ENCODE measurements at places on chromosomes 7 and 10.
A peak's percentile ranks its signal among the peaks of the same experiment; 100 is the strongest.

- peak; percentile 2 for DNase-seq
Observed at GRCh38 chr10:59625721-59626522, 83.7 kb downstream of the SLC16A9 start.

DNA sequence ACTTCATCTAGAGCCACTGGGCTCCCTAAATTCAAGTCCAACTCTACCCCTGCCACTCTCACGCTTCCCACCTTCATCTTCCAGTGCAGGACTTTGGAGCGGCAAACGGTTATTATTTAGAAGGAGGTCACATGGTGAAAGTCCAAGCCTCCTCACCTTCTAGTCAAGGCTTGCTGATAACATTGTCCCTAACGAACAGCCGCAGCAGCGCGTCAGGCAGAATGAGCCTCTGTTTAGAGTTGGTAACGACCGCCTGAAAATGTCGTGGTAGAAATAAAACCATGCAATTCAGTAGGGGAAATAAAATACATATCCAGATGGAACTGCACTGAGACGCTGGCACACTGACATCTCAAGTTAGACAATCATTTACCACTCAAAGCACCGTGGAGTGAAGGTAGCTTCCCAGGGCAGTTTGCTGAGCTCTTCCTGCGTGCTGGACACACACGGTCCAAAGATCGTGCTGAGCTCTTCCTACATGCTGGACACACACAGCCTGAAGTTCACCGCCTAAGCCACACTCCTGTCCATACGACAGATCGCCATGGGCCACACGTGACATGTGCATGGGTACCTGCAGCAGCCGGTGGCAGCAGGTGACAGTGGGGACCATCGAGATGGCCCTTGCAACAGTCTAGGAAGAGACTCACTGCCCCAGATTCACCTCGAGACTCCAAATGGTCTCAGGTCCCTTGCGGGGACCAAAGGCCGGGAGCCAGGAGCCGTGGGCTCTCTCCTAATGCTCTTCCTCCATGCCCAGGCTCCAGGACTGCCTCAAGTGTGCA is 323.5 kb downstream of the PTPRN2 start:
- DNase-seq: no peak

- no peak for DNase-seq
Observed at GRCh38 chr7:30411897-30412296, 66.7 kb downstream of the NOD1 start.

GRCh38 chr10:98236862-98237261 is 31.1 kb downstream of the LOXL4 start:
- DNase-seq: no peak

DNA sequence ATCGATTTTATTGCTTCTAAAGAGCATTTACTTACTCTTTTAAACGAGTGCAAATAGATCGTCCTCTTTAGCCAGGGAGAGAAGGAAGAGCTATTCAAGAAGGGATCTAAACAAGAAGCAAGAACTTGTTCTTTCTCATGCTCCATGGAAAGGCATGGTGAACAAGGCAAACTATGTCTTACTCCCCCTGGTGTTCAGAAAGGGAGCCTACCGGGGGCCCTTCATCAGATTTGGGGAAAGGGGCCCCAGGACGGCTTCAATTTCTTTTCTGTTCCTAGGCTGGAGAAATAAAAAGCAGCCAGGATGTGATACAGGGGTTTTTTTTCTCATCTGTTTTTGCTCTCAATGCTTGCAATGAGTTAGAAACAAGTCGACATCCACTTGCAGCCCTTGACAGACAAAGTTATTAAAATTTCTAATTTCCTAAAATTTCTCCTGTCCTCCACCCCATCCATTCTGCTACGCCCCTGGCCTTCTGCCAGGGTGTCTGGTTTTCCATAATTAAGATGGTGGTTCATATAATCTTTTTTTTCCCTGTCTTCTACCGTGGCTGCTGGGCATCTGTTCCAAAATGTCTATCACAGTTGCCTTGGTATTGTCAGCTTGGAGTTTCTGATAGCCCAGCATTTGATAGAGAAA is 214.4 kb downstream of the CREB5 start:
- DNase-seq: no peak

- no peak for DNase-seq
Observed at GRCh38 chr7:47262881-47263280, 319.0 kb downstream of the TNS3 start.

DNA sequence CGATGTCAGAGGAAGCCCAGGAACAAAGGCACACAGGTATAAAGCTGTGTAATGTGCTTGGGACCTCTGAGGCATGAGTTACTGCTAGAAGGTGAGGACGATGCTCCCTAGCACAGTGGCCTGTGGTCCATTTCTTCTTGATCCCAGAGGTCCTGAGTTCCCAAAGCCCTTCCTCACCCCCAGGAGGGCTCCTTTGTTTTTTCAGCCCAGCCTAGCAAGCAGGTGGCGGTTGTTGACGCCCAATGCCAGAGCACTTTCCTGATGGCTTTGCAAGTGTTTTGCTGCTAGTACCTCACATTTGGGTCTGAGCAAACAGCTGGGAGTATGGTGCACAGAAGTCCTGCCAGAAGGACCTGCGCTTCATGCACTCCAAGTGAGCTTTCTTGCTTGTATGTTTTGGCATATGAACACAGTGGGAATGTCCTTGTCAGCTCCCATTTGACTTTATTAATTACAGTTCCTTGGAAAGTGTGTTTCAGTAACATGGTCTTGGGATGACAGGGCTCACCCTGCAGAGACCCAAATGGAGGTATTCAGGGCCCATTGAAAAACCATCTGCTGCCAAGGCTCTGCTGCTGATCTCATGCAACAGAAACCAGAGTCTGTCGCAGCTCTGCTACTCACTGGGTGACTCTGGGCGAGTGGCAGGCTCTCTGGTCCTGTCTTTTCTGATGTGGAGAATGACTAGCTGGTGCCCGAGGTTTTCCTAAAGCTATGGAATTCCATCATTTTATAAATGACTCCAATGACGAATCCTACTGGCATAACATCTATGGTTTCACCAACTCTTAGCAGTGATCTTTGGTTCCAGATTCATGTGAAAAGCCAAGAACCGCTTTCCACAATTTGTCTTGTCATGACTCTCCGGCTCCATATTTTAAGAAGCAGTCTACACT is 134.9 kb downstream of the ARID5B start:
- DNase-seq: no peak

- DNase-seq: no peak
Observed at GRCh38 chr7:111226800-111227199, 135.9 kb downstream of the LRRN3 start.

DNA sequence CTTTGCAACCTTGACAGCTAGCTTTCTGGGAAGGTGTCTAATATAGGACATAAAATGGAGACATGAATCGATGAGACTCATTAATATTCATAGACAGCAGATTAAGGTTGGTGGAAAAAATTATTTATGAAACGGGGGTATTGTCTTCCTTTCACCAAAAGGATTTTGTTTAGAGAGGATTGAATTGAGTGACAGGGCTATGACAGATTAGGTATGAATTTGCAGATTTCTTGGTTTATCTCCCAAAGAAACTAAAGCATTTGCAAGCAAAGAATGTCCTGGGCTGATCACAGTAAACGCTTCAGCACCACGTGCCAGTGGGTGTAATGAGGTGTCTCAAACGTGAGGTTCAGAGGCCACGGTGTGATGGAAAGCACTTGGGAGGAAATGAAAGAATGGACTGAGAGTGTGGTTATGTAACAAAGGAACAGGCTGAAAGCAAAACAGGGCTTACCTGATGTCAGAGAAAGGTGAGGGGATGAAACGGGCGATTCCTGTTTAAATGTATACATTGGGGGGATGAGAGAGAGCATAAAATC is 329.2 kb upstream of the NPVF start:
- DNase-seq: no peak

GRCh38 chr7:50644586-50644985 is 79.4 kb upstream of the DDC start:
- DNase-seq: no peak

- no peak for DNase-seq
Observed at GRCh38 chr10:7567911-7568620, 98.7 kb downstream of the ITIH5 start.

DNA sequence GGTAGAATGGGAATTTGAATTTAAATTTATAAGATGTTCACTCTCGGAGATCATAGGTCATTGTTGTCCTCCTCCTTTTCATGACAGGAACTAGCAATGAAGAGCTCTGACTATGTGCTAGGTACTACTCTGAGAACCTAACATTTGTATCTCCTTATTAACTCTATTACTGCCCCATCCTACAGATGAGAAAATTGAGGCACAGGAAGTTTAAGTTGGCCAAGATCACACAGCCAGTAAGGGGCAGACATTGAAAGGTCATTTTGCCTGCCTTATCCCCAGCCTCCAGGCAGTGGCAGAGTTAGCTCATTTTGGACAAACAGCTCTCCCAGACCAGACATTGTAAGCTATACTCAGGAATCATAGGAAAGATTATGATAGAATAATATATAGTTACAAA is 6.0 kb downstream of the SRGN start:
- no peak for DNase-seq

DNA sequence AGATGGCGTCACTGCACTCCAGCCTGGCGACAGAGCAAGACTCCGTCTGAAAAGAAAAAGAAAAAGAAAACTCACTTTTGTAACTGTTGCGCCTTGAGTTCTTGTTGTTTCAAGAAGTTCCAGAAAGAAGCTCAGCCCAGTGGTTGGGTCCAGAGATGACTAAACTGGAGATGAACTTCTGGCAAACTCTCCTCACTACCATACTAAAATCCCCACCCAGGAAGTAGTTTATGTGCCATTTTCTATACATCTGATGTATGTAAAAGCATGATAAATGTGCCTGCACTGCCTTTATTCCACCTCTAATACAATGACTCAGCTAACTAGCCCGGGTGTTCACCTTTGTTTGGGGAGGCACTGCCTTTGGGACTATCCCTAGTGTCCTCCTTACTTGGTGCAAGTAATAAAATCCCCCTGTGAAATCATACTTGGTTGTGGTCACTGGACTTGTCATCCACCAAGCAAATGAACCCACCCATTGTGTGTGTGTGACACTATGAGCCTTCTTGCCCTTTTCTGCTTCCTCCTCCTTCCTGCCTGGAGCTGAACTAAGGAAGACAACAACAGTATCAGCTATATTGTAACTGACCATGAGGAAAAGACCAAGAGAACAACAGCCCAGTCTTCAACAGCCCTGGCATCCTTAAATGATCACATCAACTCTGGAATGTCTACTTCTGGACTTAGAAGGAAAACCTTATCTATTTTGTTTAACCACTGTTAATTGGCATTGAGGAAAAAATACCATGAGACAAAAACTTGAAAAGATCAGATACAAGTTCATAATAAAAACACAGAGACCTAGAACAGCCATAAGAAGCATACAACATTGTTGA is 33.6 kb downstream of the JMJD1C start:
- DNase-seq: no peak

DNA sequence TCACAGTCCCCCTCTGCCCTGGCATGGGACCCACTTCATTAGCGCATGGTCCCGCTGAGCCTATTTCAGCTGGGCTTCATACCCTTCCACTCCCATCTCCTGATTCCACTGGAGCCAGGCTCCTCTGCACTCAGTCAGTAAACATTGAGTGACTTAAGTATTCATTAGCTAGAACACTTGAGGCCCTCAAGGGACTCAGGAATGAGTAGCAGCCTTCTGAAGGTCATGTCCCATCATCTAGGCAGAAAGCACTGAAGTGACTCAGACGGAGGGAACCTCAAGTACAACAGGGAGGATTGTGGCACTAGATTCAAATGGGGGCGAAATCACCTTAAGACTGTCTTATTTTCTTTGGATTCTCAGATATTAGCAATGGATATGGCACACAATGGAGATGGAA is 186.6 kb upstream of the INHBA start:
- no peak for DNase-seq

DNA sequence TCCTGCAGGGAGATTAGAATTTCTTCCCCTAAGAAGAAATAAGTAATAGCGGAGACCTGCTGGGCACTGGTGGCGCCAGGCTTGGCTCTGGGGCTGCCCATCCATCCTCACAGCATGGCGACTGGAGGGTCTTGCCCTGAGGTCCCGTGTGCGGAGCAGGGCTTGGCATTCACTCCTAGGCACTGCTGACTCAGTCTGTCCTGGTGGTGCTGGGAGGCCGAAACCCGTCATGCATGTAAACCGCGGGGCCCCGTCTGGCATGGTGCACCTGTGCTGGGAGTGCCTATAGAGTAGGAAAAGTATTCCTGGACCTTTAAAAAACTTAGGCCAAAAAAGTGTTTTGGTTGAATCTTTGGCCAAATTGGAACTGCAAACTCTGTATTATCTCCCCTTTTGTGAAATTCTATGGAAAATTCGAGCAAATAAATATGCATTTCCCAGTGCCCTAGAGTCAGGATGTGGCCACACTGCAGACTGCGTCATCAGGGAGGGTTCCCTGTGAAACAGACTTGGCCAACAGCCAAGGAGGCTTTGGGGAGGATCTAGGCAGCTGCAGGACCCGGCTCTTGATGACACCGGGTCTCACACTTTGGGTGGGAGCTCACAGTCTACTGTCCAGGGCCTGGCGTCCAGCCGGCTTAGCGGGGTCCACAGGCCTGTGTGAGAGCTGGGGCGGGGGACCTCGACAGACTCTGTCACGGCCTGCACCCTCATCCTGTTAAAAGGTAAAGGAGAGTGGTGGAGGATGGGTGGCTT is 122.3 kb downstream of the VIPR2 start:
- DNase-seq: no peak

DNA sequence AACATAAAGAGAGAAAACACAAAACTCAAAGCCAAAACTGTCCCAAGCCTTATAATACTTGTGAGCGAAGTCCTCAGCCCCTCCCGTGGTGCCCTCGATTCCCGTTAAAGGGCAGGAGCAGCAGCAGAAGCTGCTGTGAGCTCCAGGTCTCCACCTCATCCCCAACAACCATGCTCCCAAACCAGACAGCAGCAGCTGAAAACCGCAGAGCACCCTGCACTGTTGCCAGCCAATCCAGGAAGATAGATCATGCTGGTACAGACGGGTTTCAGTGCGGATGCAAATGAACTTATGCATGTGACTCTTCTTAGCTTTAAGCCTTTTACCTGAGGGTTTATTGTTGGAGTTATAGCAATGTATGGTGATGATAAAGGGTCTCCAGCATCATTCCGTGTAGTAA is 97.9 kb downstream of the DNAJB6 start:
- DNase-seq: no peak

- DNase-seq: no peak
Observed at GRCh38 chr7:156379324-156380070, 261.1 kb upstream of the RNF32 start.

- no peak for DNase-seq
Observed at GRCh38 chr10:131847241-131847783, 53.5 kb upstream of the PPP2R2D start.

All from stimulated activated CD8-positive, alpha-beta memory T cell treated with anti-CD3 and anti-CD28 coated beads, Interleukin-7, amount 100 ng/mL, for 48 hours (primary cell).